Vagina (tissue), 2 donors: ENCODE measurements at places on chromosomes 7 and 10. TPM values are rescaled to one million over a fixed set of nuclear protein-coding genes. Genes with fewer than 3 reads are reported as not detected.

Gene NPC1L1
- total RNA-seq = 0.49 TPM

Gene PCGF6
- total RNA-seq = 8.3 TPM

Gene PTER
- total RNA-seq = 7.4 TPM

Gene RBP3
- total RNA-seq = not detected

Gene NPY4R
- total RNA-seq = 0.49 TPM

Gene AZGP1
- 2.7 TPM for total RNA-seq

Gene CDK1
- total RNA-seq = 10.8 TPM

Gene HOXA6
- 1.7 TPM for total RNA-seq

Gene PRF1
- total RNA-seq = 20.9 TPM

Gene CPVL
- 9.6 TPM for total RNA-seq

Gene ZNF727
- 5.4 TPM for total RNA-seq

Gene PCLO
- 10.8 TPM for total RNA-seq

Gene CALHM1
- total RNA-seq = not detected

Gene LARP4B
- total RNA-seq = 78.3 TPM

Gene POLL
- 21.1 TPM for total RNA-seq

Gene OPN4
- not detected for total RNA-seq

Gene UCMA
- not detected for total RNA-seq

Gene SFTPD
- not detected for total RNA-seq
